ENCODE measurements at places on chromosomes 2 and 18. TPM values are rescaled to one million over a fixed set of nuclear protein-coding genes. Genes with fewer than 3 reads are reported as not detected.

- H3K27me3 ChIP-seq, result no peaks in the 10 kb centered on the region
- no peak overlapping the region for H3K27ac ChIP-seq
- peak overlapping the region; percentile 38 for H3K4me3 ChIP-seq
- peak; percentile 16 for DNase-seq
These were observed 150.0 kb upstream of the ALKAL2 start for GRCh38 chr2:437756-438393.

TMEM87B gene
- total RNA-seq, result 29.1 TPM

DNA sequence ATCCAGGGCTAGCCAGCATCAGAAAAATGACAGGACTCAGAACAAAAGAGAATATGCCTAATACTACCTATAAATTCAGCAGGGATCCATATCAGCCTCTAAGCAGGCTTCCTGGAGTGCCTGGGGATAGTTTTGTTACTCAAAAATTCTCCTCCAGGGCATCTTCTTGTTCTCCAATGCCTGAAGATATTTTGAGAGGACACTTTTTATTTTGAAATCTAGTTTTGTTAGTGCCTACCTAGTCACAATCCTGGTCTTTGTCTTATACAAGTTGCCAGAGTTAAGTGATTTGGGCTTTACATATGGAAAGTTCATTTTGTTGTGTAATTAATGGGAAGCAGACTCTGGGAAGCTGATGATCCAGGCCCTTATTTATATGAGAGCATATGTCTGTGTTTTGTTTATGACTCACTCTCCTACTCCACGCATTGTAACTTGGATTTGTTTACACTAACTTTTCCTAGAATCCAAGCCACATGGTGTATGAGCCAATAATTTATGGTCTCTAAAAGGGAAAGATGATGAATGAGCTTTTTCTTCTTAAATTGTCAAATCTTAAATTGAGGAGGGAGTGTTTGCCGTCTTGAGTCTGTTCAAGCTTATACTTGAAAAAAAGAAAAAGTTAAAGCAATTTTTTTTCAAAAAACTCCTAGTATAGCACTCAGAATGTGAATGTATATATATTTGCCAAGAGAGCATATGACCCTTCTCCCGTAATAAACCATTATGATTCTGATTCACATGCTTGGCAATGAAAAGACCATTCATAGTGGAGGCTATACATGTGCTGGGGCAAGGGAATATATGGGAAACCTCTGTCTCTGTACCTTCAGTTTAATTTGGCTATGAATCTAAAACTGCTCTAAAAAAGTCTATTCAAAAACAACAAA lies 370.3 kb downstream of the SETBP1 start:
- DNase-seq, result peak; percentile 87
- no peak overlapping the region for H3K4me3 ChIP-seq
- H3K27me3 ChIP-seq, result no peaks in the 10 kb centered on the region
- H3K27ac ChIP-seq, result peak overlapping the region; percentile 36
- H3K4me1 ChIP-seq, result peaks cover 16% of the 10 kb centered on the region

SCN2A gene
- not detected for total RNA-seq

RAB27B gene
- 73.5 TPM for total RNA-seq

DNA sequence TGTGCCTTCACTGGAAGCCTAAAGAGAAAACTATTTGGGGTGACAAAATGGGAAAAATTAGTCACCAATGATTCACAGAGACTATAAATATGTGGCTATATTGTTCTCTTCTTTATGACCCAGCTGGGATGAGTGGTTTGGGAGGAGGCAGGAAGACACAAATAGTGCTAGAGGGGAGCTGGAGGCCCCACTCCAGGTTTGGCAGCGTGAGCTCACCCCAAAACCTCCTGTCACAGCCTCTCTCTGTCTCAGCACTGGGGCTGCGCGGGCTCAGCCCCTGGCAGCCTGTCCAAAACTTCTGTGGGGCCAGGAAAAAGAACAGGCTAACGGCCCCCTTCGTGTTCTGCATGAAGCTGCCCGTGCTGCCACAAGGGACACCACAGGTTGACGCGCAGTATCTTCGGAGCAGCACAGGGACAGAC lies 73.2 kb upstream of the LCLAT1 start:
- no peaks in the 10 kb centered on the region for H3K36me3 ChIP-seq
- H3K27me3 ChIP-seq, result no peaks in the 10 kb centered on the region
- DNase-seq, result no peak

GRCh38 chr2:123453772-123454171 lies 571.3 kb upstream of the CNTNAP5 start:
- peak; percentile 44 for DNase-seq
- no peaks in the 10 kb centered on the region for H3K27me3 ChIP-seq
- no peak overlapping the region for H3K4me3 ChIP-seq
- no peak overlapping the region for H3K27ac ChIP-seq
- peaks cover 10% of the 10 kb centered on the region for H3K36me3 ChIP-seq

DNA sequence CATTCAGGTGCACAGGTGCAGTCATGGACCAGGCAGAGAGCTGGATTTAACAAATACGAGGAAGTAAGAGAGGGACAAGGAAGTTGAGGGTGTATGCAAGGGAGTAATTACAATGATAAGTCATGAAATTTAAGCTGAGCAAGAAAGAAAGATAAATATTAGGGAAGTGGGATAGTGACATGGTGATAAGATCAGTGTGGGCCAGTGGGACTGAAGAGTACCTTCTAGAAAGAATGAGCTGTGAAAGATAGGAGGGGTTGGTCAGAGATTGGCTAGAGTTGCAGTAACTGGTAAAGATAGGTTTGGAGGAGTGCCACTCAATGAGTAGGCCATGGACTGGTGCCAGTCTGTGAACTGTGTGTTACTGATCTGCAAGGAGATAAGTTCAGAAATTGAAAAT lies 200.8 kb upstream of the SIX3 start:
- H3K4me1 ChIP-seq, result no peaks in the 10 kb centered on the region
- H3K27me3 ChIP-seq, result no peaks in the 10 kb centered on the region
- H3K36me3 ChIP-seq, result no peaks in the 10 kb centered on the region

GRCh38 chr2:102209474-102209873 lies 22.7 kb downstream of the IL1RL2 start:
- H3K36me3 ChIP-seq, result no peaks in the 10 kb centered on the region
- no peak for DNase-seq
- no peak overlapping the region for H3K4me3 ChIP-seq
- no peaks in the 10 kb centered on the region for H3K4me1 ChIP-seq
- no peak overlapping the region for H3K27ac ChIP-seq

ZNF521 gene
- total RNA-seq, result not detected

DNA sequence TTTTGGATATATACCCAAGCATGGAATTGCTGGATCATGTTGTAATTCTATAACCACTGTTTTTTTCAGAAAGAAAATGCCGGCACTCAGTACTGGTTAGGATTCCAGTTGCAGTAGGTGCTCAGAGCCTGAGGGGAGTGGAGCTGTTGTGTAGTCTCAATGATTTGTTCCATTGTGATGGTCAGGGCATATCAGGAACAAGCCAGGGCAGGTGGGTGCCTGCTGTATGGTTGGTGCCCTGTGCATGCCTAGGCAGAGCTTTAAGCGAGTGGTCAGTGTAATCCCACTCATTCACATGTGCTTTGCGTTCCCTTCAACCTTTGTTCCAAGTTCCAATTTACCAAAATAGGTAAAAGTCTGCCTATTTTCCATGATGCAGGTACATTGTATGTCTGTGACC lies 100.9 kb downstream of the FHOD3 start:
- no peak overlapping the region for H3K4me3 ChIP-seq
- peaks cover 16% of the 10 kb centered on the region for H3K4me1 ChIP-seq
- DNase-seq, result peak; percentile 37
- H3K27ac ChIP-seq, result peak overlapping the region; percentile 59
- no peaks in the 10 kb centered on the region for H3K27me3 ChIP-seq

SERPINB3 gene
- total RNA-seq, result 0.28 TPM

GRCh38 chr2:201419057-201419635 lies 32.1 kb downstream of the TRAK2 start:
- H3K36me3 ChIP-seq, result peaks cover 14% of the 10 kb centered on the region
- H3K27ac ChIP-seq, result peak overlapping the region; percentile 69
- H3K4me1 ChIP-seq, result peaks cover 30% of the 10 kb centered on the region
- DNase-seq, result peak; percentile 30
- H3K27me3 ChIP-seq, result no peaks in the 10 kb centered on the region
- no peak overlapping the region for H3K4me3 ChIP-seq

DNA sequence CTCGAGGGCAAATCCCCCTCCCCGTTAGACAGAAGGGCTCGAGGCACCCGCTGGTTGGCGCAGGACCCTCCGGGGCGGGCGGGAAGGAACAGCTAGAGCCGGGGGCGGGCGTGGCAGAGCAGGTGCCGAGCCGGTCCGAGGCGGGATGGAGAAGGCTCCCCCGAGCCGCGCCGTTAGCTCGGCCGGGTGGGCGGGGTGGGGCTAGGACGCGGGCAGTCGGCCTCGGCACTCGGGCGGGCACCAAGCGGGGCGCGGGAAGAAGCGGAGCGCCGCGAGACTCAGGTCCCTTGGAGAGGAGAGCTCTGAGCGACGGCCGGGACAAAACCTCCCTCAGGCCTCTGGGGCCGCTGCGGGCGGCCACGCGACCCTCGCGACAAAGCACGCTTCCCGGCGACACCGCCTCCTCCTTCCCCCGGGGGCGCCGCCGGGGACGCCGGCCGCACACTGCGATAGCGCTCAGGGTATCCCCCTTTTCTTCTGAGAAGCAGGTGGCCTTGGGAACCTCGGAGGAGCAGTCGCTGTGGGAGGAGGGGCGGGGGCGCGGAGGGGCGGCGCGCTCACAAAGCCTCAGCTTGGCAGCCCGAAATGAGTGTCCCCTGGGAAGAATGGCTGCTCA lies 721 bp downstream of the FHOD3 start:
- no peak for DNase-seq
- no peaks in the 10 kb centered on the region for H3K27me3 ChIP-seq
- H3K4me3 ChIP-seq, result no peak overlapping the region
- peaks cover 9% of the 10 kb centered on the region for H3K4me1 ChIP-seq
- H3K27ac ChIP-seq, result no peak overlapping the region

LYG1 gene
- total RNA-seq, result 1.2 TPM

GRCh38 chr2:59276033-59276432 lies 1034.9 kb upstream of the FANCL start:
- H3K4me1 ChIP-seq, result peaks cover 6% of the 10 kb centered on the region
- no peak for DNase-seq
- H3K36me3 ChIP-seq, result no peaks in the 10 kb centered on the region
- no peak overlapping the region for H3K4me3 ChIP-seq
- no peak overlapping the region for H3K27ac ChIP-seq

- no peak overlapping the region for H3K27ac ChIP-seq
- DNase-seq, result peak; percentile 44
These were observed 71.6 kb downstream of the ACTR2 start for GRCh38 chr2:65299246-65299645.

RFX8 gene
- not detected for total RNA-seq

RFTN2 gene
- not detected for total RNA-seq

DNA sequence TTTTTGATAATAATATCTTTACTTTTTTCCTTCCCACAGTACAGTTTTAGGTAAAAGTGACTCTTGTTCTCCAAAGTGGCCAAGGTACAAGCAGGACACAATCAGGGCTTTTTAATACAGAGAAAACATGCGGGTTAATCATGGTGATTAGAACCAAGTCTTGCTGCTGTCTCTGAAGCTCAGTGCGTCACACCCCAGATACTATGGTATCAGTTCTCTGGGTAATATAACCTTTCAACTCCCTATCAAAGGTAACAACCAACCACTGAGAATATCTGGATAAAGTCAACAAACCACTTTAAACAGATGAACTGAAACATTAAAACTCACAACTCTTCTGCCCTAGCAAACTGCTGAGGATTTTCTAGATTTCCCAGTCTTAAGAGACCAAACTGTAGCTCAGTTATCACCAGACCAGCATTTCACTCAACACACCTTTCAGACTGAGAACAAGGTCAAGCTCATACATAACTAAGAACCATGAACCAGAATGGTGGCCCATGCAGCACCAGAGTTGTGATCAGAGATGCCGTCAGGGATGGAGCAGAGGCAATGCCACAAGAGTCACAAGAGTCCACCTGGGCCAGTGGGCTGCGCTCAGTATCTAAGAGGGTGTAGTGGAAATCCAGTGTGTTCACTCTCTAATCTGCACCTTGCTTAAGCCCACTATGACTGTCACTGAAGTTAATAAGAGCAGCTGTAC lies 103.0 kb downstream of the UXS1 start:
- peaks cover 5% of the 10 kb centered on the region for H3K36me3 ChIP-seq
- DNase-seq, result no peak
- H3K27me3 ChIP-seq, result no peaks in the 10 kb centered on the region

GRCh38 chr18:70455731-70456130 lies 166.9 kb downstream of the SOCS6 start:
- H3K4me1 ChIP-seq, result no peaks in the 10 kb centered on the region
- H3K36me3 ChIP-seq, result no peaks in the 10 kb centered on the region
- no peak overlapping the region for H3K4me3 ChIP-seq
- H3K27me3 ChIP-seq, result no peaks in the 10 kb centered on the region
- no peak for DNase-seq

CYTIP gene
- not detected for total RNA-seq

Measured in MCF 10A (cell line).